CD4-positive, alpha-beta T cell (primary cell): ENCODE measurements at places on chromosomes 1 and 21.

DNA sequence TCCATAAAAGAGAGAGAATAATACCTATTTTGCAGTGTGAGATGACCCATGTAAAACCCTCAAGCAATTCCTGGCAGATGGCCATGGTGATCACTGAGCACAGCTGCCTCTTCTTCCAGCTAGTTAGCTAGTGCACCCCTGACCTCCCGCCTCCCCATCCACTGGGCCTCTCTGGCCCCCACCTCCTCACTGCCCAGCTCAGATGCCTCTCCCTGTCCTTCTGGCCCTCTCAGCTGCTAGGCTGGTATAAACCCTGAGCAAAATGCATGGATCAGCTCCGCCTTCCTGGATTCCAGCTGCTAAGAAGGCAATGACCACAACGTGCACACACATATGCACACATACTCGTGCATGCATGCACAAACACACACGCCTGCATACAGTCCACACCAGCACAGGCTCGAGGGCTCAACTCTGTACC, 117.2 kb downstream of the DMRTB1 start:
- no peak for DNase-seq

- DNase-seq = peak; percentile 5
These were observed 380.5 kb upstream of the CAMK1G start for GRCh38 chr1:209202830-209203532.

- DNase-seq = no peak
These were observed 9.5 kb downstream of the UCK2 start for GRCh38 chr1:165836664-165837482.

GRCh38 chr1:179599623-179600249, 8.1 kb downstream of the TDRD5 start:
- DNase-seq = no peak

- DNase-seq = no peak
These were observed 5.0 kb downstream of the ATP1B1 start for GRCh38 chr1:169111472-169111871.

- no peak for DNase-seq
These were observed 91.9 kb downstream of the GTF2B start for GRCh38 chr1:88799491-88799890.

GRCh38 chr1:194341587-194341986, 1155.2 kb upstream of the B3GALT2 start:
- DNase-seq = no peak

- DNase-seq = no peak
These were observed 209.9 kb downstream of the ZNF326 start for GRCh38 chr1:90204780-90205179.

DNA sequence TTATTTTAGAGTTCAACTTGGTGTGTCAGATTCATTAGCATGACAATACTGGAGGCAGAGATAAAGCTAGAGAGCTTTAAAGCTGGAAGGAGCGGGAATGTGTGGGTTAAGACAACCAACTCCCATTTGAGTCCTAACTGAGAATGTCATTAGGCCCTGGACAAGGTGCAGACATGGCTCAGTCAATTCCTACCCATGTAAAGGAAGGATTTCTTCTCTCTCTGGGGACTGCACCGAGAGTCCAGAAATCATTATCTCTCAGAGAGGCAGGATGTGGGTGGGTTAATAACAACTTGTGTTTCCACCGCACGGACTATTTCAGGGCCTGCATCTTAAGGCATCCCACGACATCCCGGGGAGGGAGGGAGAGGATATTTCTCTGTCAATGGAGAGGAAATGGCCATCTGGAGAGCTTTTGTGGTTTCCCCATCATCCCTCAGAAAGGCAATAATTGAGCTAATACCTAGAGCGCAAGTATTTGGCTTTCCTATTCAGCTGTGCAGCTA, 46.7 kb upstream of the SARS1 start:
- DNase-seq = no peak

DNA sequence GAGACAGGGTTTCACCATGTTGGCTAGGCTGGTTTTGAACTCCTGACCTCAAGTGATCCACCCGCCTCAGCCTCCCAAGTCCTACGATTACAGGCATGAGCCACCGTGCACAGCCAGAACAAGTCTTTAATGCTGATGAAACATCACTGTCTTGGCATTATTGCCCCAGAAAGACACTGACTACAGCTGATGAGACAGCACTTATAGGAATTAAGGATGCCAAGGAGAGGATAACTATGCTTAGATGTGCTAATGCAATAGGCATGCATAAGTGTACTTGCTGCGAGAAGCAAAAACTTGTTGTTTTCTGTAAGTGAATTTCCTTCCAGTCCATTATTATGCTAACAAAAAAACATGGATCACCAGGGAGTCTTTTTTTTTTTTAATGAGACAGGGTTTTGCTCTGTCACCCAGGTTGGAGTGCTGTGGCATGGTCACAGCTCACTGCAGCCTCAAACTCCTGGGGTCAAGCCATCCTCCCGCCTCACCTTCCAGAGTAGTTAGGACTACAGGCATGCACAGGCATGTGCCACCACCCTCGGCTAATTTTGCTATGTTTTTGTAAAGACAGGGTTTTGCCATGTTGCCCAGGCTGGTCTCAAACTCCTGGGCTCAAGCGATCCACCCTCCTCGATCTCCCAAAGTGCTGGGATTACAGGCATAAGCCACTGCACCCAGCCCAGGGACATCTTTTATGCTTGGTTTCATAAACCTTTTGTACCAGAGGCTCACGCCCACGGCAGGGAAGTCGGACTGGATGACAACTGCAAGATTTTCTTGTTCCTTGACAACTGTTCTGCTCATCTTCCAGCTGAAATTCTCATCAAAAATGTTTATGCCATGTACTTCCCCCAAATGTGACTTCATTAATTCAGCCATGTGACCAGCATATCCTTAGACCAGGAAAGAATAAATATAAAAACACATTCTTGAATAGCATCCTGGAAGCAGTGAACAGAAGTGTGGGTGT, 23.1 kb downstream of the RHEX start:
- DNase-seq = no peak

DNA sequence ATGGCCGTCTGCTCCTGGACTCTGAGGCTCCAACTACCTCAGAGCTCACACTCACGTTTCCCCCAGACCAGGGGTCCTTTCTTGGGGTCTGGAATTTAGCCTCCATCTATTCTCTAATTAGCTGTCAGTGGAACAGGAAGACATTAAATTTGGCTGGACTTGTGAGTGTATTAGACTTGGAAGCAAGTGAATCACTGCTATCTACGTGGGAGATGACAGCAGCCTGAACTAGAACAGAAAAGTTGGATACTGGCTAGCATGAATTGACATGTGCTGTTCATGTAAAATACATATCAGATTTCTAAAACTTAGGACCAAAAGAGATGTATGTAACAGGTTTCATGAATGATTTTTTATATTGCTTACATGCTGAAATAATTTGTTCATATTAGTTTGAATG, 28.0 kb downstream of the TAF5L start:
- DNase-seq = no peak

- DNase-seq = no peak
These were observed 78.7 kb upstream of the ADAM30 start for GRCh38 chr1:119975006-119975405.

GRCh38 chr1:235874261-235874660, 7.6 kb upstream of the LYST start:
- DNase-seq = no peak

DNA sequence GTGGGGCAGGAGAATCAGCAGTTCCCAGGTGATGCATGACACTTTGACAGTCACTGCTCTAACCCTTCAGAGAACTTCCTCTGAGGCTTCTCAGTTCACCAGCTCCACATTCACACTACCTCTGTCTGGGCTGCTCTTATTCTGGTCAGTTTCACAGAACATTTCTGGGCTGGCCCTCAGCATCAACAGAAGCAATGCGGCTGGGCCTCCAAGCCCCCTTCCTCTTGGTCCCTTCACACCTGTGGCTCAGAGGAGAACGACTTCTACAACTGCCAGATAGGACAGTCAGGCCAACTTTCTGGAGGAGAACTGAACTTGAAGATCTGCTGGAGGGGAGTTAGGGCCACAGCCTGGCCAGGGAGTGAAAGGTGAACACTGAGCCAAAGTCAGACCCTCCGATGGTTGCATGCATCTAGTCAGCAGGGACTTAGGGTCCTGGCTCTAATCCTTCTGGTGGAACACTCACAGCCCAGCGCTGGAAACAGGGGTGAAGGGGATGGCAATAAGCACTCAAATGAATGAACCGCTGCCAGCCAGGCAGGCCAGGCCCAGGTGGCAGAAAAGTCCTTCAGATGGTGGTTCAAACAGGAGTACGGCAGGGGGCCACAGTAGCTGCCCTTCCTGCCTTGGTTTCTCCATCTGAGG, 274.1 kb downstream of the FOXD2 start:
- DNase-seq = no peak

GRCh38 chr1:208048904-208049303, 138.0 kb upstream of the CD34 start:
- DNase-seq = no peak

- no peak for DNase-seq
These were observed 128.1 kb downstream of the IER5 start for GRCh38 chr1:181216591-181216994.

- DNase-seq = no peak
These were observed 513.0 kb downstream of the NUF2 start for GRCh38 chr1:163834778-163835177.

- no peak for DNase-seq
These were observed 398.7 kb downstream of the SMYD3 start for GRCh38 chr1:246108278-246108925.

DNA sequence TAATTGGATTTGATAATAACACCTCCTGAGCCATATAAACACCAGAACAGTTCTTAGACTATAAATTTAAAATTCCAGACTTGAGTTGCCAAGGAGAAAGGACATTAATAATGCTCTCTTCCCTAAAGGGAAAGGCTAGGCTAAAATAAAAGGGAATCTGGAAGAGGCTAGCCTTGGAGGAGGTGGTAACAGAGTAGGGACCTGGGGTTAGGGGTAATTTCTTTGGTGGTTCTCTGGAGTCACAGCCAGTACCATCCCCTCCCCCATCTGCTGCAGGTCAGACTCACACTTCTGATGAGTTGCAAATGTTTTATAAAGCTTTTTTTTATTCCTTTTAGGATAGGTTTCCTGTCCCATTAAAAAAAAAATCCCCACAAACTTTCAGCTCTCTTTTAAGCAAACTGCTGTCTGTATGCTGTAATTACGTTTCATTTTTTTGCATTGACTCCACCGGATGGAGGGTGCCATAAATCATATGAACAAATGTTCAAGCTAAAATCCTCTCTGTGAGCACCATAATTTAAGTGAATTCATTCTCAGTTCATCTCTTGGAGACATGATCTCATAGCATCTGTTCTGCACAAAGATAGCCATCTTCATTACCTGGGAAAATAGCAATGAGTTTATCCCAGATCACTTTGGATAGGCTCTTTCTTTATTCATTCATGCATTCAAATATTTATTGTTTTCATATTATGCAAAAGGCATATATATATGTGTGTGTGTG, 379.6 kb downstream of the TTLL7 start:
- no peak for DNase-seq

- DNase-seq = no peak
These were observed 2.2 kb upstream of the ANGPTL7 start for GRCh38 chr1:11187000-11187399.

DNA sequence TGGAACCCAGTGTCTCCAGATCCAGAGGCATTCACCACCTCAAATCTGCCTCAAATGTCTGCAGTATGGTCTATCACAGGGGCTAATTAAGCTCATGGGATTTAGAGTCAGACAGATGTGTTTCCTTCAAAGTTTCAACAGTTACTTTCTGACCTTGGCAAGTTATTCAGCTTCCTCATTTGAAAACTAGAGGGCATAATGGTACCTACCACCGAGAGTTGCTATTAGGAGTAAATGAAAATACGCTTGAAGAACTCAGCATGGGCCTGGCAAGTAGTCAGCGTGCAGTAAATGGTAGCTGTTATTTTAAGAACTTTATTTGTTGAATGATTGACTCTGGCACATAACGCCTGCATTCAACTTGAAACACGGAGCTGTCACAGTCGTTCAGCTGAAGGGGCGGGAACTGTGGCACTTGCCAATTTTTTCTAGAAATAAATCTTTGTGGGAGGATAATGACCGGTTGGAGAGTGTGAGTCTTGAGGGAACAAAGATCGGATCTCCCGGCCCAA, 1.2 kb upstream of the CAP1 start:
- no peak for DNase-seq

- peak; percentile 41 for DNase-seq
These were observed 8.3 kb upstream of the TNFRSF1B start for GRCh38 chr1:12158357-12159092.

DNA sequence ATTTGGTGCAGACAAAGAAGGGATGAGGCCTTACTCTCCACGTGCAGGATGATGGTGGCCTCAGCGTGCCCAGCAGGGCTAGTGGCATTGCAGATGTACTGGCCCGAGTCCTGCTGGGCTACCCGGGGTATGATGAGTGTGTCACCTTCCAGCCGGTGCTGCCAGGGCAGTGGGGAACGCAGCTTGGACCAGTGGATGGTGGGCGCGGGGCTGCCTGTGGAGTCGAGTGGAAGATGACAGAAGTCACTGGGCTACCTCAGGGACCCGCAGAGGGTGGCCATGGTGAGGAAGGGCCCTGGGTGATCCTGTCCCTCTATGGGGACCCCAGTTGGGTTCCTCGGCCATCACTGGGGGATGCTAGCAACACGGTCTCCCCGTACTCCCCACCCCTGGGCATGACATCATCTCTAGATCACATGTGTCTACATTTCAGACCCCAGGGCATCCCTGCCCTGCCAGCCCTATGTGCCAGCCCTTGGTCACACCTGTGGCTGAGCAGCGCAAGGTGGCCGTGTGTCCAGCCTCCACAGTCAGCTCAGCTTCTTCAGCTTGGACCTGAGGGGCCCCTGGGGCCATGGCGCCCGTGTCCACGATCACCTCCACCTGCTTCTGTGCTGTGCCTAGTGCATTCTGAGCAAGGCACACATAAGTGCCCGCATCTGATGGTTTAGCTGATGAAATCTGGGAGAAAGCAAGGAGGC, 27.4 kb downstream of the LDLRAD2 start:
- no peak for DNase-seq

GRCh38 chr1:91499904-91500755, 521 bp upstream of the CDC7 start:
- no peak for DNase-seq

GRCh38 chr1:96995351-96995750, 273.8 kb downstream of the PTBP2 start:
- no peak for DNase-seq
